Right lung (tissue), 10 donors: ENCODE measurements at places on chromosomes 11 and 22.

DNA sequence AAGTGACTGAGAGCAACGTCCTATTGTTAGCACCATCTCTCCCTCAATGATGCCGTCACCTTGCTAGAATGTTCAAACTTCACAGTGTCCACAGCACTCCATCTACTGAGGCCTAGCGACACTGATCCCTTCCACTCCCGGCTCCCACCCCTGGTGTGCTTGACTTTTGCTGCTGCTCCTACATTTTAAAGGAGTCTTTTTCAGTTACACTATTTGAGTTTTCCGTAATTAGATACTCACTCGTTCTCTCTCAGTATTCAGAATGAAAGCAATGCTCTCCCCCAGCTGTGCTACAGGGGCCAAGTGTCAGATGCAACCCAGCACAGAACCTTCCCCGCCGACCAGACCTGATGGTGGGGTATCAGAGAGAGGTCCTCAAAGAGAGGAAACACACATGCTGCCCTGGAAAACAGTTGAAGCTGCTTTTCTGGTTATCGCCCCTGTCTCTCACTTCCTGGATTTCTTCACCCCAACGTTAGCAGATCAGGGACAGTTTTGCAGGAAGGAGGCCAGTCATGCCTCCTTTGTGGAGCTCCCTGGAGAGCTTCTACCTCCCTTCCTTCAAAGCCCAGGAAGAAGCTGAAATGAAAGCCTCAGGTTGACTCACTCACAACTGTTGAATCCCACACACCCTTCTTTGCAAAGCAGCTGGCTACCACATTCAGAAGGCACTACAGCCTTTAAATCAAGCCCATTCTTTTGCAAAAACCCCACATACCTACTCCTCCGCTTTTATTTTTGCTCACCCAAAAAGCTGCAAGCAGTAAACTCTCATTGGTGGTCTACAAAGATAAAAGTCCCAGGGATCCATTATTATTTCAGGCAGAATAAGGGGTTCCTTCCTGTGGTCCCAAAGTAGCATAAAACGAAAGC lies 23.5 kb downstream of the LARGE1 start:
- DNase-seq, result no peak

GRCh38 chr11:36237391-36237790 lies 51.8 kb downstream of the COMMD9 start:
- DNase-seq, result peak; percentile 47

GRCh38 chr11:79375818-79376550 lies 64.8 kb downstream of the TENM4 start:
- no peak for DNase-seq

DNA sequence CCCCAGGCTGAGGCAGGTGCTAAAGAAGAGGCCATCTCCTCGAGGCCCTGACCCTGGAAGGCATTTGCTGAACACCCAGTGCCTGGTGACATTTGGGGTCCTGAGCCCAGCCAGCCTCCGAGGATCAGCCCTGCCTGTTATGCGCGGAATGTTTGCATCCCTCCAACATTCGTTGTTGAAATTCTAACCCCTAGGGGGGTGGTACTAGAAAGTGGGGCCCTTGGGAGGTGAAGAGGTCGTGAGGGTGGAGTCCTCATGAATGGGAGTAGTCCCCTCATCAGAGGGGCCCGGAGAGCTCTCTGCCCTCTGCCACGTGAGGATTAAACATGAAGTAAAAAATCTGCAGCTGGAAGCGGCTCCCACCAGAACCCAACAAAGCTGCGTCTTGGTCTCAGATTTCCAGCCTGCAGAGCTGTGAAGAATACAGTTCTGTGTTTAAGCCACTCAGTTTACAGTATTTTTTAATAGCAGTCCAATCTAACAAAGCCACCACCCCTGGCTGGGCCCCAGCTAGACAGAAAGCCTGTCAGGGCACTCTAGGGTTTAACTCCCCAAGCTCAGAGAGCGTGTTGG lies 35.3 kb upstream of the SEPTIN5 start:
- DNase-seq, result no peak

DNA sequence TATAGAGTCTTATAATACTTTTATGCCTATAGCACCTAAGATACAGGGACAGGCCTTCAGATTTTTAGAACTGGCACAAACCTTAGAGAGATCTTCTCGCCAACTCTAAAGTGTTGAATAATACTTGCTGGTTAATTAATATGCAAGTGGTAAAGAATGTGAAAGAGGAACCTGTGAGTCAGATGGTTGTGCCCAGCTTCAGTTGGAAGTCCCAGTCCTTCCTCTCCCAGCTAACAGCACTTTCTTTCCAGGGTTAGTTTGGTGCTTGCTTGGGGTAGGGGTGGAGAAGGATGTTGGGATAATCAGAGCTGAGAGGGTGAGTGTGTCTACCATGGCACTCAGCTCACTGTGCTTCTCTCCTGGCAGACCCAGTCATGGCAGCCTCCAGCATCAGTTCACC lies 4.9 kb upstream of the TMEM132A start:
- DNase-seq, result no peak

- DNase-seq, result no peak
These were observed 21.1 kb upstream of the PARVB start for GRCh38 chr22:44002997-44003396.

DNA sequence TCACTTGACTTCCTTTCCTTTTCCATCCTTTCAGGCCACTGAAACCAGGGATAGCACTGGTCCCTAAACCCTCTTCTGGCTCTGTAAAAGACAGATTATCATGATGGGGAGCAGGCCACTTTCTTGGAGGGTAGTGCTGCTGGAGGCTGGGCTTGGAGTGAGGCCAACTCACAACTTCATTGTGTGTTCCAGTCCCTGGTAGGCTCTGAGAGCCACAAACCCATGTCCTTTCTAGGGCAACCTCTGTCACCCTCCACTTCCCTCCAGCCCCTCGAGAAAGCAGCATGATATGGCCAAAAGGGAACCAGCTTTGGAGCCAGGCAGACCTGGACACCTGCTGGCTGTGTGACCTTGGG lies 2.3 kb downstream of the TKFC start:
- no peak for DNase-seq

GRCh38 chr22:43566021-43566420 lies 154.2 kb downstream of the MPPED1 start:
- DNase-seq, result no peak

- DNase-seq, result no peak
These were observed 3.9 kb upstream of the PRG2 start for GRCh38 chr11:57394203-57394965.

- no peak for DNase-seq
These were observed 862 bp upstream of the PDXP start for GRCh38 chr22:37657590-37658132.

DNA sequence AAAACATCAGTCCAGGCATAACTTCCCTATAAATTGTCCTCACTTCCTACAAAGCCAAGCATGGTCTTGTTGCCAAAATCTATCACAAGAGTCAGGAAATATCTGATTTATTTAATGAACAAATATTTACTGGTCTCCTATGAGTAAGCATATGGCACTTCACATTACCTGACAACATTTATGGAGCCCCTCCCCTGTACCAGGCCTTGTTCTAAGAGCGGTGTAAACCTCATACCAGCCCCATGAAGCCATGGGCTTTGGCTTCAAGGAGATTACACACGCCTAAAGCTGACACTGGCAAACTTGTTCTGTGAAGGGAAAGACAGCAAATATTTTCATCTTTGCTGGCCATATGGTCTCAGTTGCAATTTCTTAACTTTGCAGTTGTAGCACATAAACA lies 43.0 kb upstream of the EIF3D start:
- DNase-seq, result no peak

- DNase-seq, result peak; percentile 63
These were observed 34.4 kb downstream of the PRDM11 start for GRCh38 chr11:45180848-45181192.

DNA sequence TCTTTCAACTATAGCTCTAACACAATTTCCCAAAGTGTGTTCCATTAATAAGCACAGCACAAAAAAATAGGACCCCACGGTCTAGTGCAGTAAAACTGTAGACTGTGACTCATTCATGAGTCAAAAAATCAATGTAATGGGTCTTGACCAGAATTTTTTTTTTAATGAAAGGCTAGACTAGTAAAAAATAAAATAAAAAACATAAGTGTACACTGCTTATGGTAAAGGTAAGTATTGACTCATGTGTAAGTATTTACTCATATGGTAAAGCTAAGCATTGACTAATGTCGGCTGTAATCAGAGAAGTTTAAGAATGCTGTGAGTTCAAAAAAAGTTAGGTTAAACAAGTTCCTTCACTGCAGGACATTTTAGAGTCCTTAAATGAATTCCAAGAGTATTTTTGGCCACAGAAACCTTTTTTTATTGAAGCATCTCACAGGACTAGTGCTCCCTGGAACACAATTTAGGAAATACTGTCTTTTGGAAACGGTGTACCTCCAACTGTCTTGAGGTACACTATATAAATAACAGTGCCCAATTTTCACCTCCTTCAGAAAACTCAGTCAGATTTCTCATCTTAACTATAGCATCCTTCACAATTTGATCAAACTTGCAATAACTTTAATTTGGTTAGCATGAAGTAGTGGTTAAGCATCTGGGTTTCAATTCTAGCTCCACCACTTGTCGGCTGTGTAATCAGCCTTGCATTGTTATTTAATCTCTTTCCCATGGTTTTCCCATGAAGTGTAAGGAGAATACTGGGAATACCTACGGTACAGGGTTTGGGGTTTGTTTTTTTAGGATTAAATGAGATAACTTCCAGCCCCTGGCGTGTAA lies 2.1 kb downstream of the CCDC73 start:
- DNase-seq, result no peak

DNA sequence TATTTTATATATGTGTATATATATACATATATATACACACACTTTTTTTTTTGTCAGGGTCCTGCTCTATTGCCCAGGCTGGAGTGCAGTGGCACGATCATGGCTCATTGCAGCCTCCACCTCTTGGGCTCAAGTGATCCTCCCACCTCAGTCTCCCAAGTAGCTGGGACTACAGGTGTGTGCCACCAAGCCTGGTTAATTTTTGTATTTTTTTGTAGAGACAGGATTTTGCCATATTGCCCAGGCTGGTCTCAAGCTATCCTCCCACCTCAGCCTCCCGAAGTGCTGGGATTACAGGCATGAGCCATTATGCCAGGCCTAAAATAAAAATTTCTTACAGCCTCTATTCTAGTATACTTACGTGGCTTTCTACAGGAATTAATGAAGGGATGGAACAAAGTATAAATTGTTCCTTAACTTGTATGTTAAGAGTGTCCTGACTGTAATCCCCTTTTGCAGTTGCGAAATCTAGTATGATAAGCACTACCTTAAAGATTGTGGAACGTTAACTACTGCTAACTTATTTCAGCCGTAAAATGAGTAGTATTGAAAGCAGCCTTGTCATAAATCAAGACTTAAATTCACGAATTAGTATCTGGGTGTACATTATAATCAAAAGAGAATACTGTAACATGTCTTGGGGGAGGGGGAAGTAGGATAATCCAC lies 2.1 kb downstream of the TRAF6 start:
- DNase-seq, result no peak

DNA sequence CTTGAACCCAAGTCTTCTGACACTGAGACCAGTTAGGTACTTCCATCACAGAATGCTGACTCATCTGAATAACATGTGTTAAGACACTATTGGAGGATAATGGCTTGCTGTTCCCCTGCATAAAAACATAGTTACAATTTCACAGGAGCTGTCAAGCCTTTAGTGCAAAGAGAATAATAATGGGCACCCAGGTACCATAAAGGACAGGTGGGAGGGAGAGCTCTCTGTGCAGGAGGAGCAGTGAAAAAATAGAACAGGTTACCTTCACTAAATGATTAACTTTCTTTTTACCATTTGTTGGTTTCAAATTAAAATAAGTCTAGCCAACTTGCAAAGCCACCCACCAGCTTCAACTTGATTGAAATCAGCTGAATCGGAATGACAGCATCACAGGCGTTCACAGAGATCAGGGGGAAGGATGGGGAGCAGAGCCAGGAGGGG lies 173.2 kb downstream of the DSCAML1 start:
- no peak for DNase-seq

- no peak for DNase-seq
These were observed 16.4 kb upstream of the MRGPRX2 start for GRCh38 chr11:19076744-19077589.

DNA sequence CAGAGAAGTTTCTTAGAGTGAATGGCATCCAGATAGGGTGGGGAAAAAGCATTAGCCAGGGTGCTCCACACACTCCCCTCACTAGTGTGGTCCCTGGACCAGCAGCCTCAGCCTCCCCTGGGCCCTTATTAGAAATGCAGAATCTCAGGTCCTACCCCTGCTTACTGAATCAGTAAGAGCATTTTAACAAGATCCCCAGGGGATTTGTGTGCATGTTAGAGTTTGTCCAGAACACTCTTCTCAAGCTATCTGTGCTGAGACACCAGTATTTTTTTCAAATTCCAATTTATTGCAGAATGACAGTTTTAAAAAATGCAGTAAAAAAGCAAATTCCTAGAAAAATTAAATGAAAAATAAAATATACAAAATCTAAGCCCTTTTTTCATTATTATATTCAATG lies 123.1 kb downstream of the MIAT start:
- no peak for DNase-seq

DNA sequence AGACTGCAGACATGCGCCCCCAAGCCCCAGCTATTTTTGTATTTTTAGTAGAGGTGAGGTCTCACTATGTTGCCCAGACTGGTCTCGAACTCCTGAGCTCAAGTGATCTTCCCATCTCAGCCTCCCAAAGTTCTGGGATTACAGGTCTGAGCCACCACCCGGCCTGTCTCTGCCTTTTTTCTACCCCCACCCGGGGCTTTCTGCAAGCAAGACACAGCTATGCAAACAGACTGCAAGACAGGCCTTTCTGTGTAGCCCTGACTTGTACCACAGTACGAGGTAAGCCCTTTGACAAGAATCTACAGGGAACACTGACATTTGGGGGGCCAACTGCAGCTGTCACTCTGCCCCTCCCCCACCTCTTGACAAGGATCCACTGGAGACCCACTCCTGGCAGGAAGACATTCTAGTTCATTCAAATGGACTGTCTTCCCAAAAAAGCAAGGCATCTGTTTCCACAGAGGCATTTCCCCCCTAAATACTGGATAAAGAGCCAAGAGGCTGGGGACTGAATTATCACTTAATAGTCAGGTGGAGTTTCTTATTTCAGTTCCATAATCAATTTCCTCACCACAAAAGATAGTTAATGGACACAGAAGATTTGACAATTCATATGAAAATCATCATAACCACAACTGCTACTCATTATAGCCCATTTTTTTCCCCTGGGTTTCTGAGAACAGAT lies 118.2 kb downstream of the ABTB2 start:
- no peak for DNase-seq

DNA sequence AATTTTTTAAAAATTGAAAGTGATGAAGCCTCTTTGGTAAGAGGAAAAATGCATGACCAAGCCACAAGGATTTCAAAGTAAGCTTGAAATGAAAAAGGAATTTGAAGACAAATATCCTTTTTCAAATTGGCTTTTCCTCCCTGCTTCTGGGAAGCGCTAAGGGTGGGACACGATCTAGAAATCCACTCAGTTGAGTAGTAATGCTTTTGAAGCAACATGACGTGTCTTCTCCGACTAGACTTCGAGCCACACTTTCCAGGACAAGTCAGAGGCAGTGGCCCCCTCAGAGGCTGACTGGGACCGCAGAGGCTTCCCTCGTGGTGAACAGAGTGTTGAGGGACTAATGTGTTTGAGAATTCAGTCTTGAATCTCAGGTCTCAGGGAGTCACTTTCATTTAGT lies 39.8 kb downstream of the KREMEN1 start:
- DNase-seq, result no peak

- no peak for DNase-seq
These were observed 15.8 kb upstream of the OMP start for GRCh38 chr11:77086521-77087472.
